Stimulated activated CD8-positive, alpha-beta memory T cell treated with anti-CD3 and anti-CD28 coated beads, Interleukin-7, amount 100 ng/mL, for 1 hour (primary cell): ENCODE measurements at places on chromosomes 12 and 14.

- DNase-seq = no peak
Measured at GRCh38 chr12:107435520-107435919, 250.1 kb upstream of the PWP1 start.

DNA sequence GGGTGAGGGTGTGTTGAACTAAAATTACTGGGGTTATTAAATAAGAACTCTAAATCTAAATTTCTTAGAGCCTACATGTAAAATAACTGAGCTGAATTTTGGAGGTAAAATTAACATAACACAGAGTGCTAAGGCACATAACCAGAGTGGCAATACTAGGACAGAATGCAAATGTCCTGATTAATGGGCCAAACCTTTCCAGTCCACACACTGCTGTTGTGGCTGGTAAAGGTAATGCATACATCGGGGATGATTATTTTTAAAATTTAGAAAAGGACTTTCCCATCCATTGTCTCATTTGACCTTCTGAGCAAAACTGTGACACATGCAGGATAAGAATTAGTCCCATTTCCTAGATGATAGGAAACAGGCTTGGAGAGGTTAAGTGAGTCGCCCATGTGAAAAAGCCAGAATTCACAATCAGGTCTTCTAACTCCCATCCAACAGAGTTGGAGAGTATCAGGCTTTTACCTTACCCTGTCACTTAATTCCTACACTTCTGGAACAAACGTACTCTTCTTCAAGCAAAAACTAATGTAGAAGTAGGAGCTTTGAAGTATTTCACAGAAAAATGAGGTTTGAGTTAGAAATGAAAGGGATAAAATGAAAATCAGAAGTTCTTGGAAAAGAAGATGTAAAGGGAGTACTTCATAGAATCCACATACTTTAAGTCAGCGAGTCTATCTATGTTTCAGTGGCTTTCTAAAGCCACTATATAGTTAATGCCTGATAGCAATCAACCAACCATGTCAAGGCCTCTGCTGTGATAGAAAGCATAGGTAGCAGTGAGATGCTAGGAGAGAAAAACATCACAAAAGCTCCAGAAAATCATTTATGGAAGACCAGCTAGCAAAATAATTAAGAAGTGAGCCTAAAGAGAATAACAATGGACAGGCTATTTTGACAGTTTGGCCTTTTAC, 334.9 kb upstream of the DIO2 start:
- DNase-seq = no peak

- DNase-seq = no peak
Measured at GRCh38 chr14:88668448-88669116, 105.7 kb downstream of the ZC3H14 start.

- no peak for DNase-seq
Measured at GRCh38 chr14:20680843-20681347, 3.5 kb upstream of the RNASE4 start.

DNA sequence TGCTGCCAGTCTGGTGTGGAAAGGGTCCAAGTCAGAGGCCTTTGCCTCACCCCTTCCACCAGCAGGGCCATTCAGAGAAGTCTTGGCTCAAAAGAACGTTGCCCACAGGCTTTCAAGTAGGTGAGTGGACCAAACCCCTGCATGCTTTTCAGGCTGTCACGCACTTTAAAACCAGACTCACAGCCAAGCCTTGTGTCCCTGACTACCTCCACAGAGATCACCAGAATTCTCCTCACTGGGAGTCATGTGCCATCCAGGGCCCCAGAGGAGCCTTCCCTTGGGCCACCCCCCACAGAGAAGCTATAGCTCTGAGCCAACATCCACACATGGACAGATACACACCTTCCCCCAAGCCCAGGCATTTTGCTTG, 283.1 kb downstream of the DPF3 start:
- DNase-seq = no peak

DNA sequence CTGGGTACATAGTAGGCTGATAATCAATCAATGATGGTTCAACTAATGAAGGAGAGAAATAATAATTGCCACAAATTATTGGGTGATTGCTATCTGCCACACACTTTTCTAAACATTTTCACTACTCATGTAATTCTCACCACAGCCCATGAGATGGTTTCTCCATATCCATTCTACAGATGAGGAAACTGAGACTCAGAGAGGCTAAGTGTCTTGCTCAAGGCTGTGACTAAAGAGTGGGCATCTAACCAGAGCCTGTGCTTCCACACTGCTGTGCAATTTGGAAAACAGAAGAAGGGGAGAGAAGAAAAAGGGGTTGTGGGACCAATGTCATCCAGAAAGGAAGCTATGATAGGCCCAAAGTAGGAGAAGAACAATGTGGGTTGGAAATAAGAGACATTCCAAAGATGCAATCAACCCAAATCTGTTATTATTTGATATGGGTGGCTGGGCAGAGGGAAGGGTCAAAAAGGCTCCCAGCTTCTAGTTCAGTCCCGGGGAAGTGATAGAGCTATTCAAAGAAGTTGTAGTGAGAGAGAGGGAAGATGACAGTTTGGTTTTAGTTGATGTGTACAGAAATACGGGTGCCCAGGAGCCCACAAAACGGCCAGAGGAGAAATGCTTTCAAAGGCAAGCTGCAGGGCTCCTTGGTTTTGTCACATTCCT, 483 bp upstream of the NR1H4 start:
- DNase-seq = no peak

DNA sequence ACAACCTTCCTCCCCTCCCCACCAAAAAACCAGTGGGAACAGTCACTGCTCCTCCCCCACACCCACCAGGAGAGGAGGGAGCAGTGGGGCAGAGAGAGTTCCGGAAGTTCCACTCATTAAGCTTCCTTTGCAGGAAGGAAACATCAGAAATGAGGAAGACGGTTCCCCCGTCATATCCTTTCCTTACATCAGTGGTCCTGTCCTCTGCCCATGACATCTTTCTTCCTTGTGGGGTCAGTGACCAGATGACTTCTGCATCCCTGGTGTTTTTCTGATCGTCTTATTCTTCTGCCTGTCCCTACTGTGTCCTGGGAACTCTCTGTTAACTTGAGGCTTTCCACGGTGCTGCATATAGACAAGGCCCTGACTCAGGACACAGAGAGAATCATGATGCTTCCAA, 40.8 kb upstream of the SPTLC2 start:
- no peak for DNase-seq

DNA sequence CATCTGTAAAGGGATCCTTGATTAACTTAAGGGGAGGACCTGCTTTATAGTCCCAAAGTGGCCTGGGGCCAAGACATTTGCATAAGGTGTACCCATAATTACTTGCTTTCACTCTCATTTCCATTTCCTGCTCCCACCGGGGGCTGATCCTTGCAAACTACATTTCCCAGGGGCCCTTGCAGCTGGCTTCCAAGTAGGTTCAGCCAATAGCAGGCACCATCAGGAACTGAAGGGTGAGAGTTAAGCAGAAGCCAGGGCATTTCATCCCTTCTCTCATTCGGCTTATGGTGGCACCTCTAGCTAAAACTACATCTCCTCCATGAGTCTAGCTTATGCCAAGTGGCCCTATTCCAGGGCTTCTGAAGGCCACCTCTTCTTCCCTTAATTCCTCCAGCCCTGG, 88.8 kb downstream of the CCDC60 start:
- no peak for DNase-seq

DNA sequence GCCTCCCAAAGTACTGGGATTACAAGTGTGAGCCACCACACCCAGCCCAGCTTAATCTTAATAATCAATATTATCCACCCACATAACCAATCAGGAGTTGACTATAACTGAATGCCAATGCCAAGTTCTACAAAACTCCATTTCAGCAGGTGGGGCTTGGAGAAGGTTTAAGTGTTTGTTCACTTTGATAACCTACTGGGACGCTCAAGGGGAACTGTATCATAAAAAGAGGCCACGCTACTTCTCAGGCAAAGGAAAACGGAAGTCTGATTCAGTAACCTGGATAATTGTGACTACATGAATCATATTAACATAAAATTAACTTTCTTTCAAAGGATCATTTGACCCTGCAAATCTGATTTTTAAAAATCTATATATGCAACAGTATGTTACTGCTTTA, 179.2 kb downstream of the BCAT1 start:
- DNase-seq = no peak

- no peak for DNase-seq
Measured at GRCh38 chr12:93970900-93971688, 177.3 kb upstream of the PLXNC1 start.

GRCh38 chr12:81639196-81639595, 120.0 kb downstream of the PPFIA2 start:
- no peak for DNase-seq
